ENCODE measurements at places on chromosomes 2 and 18. TPM values are rescaled to one million over a fixed set of nuclear protein-coding genes. Genes with fewer than 3 reads are reported as not detected.

MYOM1 gene
- 4.1 TPM for total RNA-seq

TCF23 gene
- 0.16 TPM for total RNA-seq

COLEC11 gene
- not detected for total RNA-seq

DPYSL5 gene
- 0.09 TPM for total RNA-seq

ITGA6 gene
- total RNA-seq: 27.7 TPM

DNA sequence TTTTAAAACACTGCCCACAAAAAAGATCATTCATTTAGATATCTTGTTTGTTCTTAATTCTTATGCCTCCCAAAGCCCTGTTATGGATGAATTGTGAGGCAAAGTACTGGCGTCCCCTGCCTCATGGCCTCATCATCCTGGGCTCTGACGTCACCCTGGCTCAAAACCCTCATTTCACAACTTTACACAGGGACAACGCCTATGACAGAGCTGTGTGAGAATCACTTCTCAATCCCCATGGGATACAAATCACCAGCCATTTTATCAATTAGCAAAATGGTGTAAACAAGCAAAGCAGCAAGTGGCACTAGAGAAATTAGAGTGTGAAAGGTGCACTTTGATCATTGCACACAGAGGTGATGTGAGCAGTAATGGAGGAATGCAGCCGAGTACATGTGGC lies 16.6 kb downstream of the FHOD3 start:
- no peak for ATAC-seq

DNA sequence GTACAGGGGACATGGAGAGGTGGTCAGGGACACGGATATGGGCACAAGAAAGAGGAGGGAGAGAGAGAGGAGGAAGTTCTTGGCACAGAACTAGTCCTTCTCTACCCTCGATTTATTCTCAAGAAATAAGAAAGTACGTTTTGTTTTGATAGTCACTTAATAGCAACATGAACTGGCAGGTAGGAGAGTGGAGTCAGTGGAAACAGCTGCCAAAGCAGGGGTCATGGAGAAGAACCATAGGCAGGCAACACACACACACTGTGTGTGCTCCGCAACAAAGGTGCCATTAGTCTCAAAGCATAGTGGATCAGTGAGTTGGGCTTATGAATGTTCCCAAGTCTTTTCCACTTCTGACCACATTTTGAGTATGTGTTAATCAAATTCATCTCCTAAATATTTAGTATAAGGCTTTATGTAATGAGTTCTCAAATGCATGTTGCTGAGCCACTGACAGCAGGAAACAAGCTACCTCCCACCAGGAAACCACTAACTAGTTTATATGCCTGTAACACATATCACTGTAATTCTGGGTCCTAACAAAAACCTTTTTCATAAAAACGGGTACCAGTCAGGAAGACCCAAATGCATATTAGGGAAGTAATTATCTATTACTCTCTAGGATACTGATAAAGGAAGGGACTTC lies 41.1 kb downstream of the IWS1 start:
- ATAC-seq: no peak

- peak; percentile 56 for ATAC-seq
Observed at GRCh38 chr2:180063494-180064092, 56.5 kb upstream of the CWC22 start.

- no peak for ATAC-seq
Observed at GRCh38 chr18:23062011-23062410, 73.3 kb upstream of the CABLES1 start.

DNA sequence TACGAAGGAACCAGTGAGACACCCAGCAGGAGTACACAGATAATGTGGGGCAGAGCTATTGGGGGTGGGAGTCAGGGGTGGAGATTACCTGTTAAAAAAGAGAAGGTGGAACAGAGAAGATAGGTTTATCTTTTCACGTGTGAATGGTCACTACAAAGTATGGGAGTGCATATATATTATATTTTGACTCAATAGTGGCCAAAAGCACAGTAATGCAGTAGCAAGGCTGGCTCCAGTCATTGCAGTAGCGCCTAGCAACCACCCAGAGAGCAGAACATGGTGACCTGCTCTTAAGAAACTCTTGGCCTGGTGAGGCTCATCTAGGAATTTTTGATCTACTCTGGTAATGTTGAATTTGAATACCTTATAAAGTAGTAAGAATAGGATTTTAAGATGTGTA lies 1.0 kb downstream of the IMPACT start:
- no peak for ATAC-seq

GRCh38 chr2:129248198-129248597 lies 731.3 kb upstream of the RAB6C start:
- ATAC-seq: no peak

GRCh38 chr18:21177822-21178221 lies 64.2 kb upstream of the GREB1L start:
- ATAC-seq: no peak

- ATAC-seq: no peak
Observed at GRCh38 chr2:206438196-206438724, 5.1 kb upstream of the ADAM23 start.

DNA sequence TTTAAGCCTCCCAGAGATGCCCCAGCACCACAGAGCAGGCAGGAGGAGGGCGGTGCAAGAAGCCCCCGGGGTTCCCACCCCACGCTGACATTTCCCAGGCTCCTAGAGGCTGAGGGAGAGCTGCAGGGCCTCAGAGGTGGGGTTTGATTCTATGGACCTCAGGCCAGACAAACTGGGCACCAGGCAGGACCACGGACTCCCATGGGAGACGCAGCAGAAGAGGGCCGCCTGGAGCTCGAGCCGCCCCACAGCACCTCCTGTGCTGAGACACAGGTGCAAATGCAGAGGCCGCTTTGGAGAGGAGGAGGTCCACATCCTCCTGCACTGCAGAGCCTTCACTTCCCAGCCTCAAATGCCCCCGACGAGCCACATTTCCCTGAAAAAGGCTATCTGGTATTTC lies 62.7 kb downstream of the PSMG2 start:
- ATAC-seq: no peak

DNA sequence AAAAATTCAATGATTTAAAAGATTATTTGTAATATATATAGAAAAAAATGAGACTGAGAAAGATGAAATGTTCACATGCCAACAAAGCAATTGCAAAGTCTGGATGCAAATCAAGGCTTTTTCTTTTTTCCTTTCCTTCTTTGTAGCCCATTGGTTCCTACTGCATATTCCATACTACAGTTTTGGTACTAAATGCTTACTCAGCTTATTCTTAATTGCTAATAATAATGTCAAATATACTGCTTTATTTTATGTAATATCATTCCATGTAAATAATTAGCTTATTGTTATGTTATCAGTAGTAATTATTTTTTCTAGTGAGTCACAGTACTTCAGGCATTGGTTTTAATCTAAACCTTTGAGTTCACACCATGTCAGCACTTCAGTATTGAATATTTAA lies 407.4 kb upstream of the LRRTM1 start:
- no peak for ATAC-seq

DNA sequence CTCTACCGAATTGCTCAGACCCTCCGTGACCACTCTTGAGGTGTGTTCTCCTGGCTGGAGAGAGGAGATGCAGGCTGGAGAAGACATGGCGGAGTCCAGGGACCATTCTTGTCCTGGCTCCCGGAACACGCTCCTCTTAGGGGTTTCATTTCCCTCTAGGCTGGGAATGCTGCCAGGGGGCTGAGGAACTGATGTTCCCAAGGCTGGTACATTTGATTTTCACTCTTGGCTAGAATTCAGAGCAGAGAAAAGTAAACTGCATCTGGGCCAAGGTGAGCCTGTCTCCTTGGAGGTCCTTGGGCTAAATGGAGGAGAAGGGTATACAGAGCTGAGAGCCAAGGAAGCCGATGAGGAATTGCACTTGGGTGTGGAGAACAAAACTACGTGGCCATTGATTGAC lies 28.2 kb upstream of the LBH start:
- ATAC-seq: no peak

GRCh38 chr18:21262244-21262643 lies 20.2 kb downstream of the GREB1L start:
- ATAC-seq: no peak

DNA sequence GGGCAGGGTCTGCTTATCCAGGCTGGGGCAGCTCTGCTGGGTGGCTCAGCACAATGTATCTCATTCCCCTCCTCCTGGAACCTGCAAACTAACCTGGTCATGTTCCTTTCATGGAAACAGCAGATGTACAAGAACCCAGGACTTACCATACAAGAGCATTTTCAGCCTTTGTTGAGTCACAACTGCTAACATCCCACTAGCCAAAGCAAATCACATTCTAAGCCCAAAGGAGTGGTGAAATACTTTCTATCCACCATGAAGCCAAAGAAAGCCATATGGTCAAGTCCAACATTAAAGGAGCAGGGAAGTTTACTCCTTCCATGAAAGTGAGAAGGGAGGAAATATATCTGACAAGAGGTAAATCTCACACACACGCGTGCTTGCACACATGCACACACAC lies 163.0 kb downstream of the IRS1 start:
- ATAC-seq: no peak

GRCh38 chr2:86368161-86368824 lies 30.9 kb upstream of the REEP1 start:
- ATAC-seq: peak; percentile 84

- peak; percentile 72 for ATAC-seq
Observed at GRCh38 chr18:41674506-41674905, 280.5 kb upstream of the PIK3C3 start.

DNA sequence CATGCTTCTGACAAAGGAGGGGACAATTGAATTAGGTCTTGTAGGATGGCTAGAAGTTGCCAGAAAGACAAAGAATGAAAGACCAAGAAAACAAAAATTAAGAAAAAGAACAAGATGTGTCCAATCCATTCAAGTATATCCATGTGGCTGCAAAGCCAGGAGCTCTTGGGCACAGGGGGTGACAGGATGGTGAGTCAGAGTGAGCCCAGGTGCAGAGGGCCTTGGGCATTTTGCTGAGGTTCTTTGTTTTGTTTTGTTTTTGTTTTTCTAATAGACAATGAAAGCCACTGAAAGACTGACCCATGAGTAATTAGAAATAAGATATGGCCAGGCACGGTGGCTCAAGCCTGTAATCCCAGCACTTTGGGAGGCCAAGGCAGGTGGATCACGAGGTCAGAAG lies 104.6 kb upstream of the KLHL29 start:
- no peak for ATAC-seq

GRCh38 chr18:54229421-54230059 lies 5.1 kb upstream of the MBD2 start:
- ATAC-seq: no peak

GRCh38 chr2:5359397-5359796 lies 332.8 kb upstream of the SOX11 start:
- peak; percentile 75 for ATAC-seq

GRCh38 chr2:209614690-209615369 lies 156.8 kb upstream of the UNC80 start:
- peak; percentile 57 for ATAC-seq

- no peak for ATAC-seq
Observed at GRCh38 chr2:231475965-231476364, 11.7 kb upstream of the NCL start.

GRCh38 chr2:95019572-95019971 lies 5.9 kb upstream of the MAL start:
- no peak for ATAC-seq

DNA sequence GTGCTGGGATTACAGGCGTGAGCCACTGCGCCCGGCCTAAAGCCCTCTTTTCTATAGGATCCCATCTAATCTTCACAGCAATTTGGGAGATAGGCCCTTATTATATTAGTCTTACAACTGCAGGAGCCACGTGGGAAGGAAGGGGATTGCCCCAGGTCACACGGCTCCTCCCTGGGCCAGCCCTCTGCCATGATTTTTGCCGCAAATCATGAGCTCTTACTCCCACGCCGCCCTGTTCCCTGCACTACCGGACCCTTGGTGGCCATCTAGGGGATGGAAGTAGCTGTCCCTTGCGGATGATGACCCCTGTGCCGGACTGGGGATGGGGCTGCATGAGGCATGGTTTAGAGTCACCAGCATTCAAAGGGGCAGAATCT lies 28.4 kb upstream of the PTMA start:
- no peak for ATAC-seq

- no peak for ATAC-seq
Observed at GRCh38 chr2:160201849-160202539, 1.9 kb upstream of the ITGB6 start.
